ENCODE measurements at places on chromosomes 2 and 18.

GRCh38 chr2:217063238-217063755, 203.4 kb upstream of the TNP1 start:
- DNase-seq, result no peak

DNA sequence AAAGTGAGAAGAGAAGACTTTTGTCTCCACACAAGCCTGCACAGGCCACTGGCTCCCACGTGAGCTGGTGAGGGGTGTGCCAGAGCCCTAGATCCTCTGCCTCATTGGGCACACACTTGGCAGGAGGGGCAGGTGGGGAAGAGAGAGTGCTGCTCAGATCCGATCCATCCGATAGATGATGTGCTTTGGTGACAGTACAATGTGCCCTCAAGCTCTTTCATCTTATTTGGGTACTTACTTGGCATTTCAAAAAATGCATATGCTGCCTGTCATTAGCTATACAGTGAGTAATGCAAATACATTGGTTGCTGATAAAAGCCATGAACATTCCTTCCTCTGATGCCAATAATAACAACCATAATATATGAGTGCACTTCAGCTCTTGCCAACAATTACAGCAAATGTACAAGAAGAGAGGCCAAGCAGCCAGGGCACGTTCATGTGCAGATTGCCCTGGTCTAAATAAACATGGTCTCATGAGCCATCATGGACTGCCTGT, 255.3 kb downstream of the VAPA start:
- no peak for DNase-seq

GRCh38 chr18:75110846-75111415, 98.0 kb downstream of the PTGR3 start:
- DNase-seq, result no peak

- no peak for DNase-seq
These were observed 101.7 kb upstream of the NOSTRIN start for GRCh38 chr2:168700615-168701245.

DNA sequence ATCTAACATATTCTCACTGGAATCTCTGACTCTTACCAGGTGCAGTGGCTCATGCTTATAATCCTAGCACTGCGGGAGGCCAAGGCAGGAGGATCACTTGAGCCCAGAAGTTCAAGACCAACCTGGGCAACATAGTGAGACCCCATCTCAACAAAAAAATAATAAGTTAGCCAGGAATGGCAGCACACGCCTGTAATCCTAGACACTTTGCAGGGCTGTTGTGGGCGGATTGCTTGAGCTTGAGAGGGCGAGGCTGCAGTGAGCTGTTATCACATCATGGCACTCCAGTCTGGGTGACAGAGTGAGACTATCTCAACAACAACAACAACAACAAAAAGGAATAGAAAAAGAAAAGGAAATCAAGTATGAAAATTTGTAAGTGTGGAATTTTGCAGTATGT, 306.5 kb upstream of the CYP26B1 start:
- no peak for DNase-seq

- no peak for DNase-seq
These were observed 31.1 kb downstream of the DRC1 start for GRCh38 chr2:26432859-26433258.

GRCh38 chr2:129812071-129812470, 167.4 kb upstream of the RAB6C start:
- DNase-seq, result peak; percentile 76

GRCh38 chr2:2912731-2913130, 464.9 kb downstream of the EIPR1 start:
- DNase-seq, result no peak

DNA sequence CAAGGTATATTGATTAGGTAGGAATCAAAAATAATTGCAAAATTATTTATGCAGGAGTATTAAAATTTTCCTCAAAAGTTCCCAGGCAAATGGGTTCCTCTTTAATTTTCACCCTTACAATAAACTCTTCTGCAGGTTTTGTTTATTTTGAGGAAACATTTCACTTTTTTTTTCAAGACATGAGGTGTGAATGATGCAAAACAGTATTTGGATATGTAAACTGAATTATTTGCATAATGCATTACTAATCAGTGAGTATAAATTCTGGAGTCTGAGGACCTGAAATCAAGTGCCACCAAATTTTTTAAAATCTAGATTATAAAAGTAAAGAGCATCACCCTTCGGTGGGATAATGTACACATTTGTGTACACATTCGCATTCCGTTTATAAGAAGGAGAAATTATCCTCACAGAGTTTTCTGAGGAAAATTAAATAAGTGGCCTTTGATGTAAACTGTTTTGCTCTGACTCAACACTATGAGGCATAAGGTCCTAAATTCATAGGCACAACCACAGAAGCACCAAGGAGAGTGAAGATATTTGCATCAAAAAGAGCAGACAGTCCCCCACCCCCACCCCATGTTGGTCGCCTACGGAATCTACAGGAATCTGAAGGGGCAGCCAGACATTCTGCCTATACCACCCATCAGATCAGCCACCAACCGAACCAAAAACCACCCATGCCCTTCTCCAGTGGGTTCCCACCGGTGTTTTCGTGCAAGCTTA, 33.1 kb downstream of the BCL11A start:
- no peak for DNase-seq

DNA sequence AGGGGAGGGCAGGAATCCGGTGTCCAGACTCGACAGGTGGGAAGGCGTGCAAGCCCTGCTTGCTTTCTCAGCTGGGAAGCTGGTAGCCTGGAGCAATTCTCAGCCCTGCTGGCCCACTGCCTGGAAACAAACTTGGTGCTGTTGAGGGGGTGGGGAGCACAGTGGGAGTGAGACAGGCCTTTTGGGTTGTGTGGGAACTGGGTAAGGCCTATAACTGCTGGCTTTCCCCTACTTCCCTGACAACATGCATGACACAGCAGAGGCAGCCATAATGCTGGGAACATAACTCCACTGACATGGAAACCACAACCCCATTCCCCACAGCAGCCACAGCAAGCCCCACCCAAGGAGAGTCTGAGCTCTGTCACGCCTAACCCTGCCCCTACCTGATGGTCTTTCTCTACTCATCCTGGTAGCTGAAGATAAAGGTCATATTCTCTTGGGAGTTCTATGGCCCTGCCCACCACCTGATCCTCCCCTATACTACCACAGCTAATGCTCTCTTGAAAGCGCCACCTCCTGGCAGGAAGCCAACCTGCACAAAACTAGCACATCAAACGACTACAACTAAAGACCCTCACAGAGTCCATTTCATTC, 122.9 kb upstream of the ACVR1C start:
- DNase-seq, result peak; percentile 68

GRCh38 chr2:155412598-155412997, 714.1 kb downstream of the KCNJ3 start:
- no peak for DNase-seq

DNA sequence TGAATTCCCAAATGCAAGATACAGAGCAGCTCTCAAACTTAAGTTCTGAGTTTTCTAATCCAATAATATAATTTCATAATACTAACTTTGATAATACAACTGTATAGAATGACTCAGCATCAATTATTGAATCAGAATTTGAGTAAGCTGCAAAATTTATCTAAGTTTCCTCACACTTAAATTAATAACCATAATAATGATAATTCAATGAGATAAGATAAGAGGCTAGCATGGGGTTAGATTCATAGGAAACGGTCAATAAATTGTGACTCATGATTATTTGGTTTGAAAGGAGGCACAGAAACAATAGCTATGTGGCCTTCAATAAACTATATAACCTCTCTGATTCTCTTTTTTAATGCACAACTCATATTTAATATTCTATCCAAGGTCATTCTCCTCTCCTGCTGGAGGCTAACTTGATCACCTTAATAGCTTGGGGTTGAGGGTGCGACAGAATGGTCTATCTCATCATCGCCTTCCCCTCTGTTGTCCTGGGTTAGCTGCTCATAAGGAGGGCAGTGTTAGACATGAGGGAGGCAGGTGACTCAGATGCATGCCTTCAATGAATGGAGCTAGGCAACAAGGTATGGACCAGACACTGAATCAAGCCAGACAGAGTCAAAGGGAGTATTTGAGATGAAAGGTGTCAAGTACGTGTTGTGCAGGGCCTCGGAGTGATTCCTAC, 36.2 kb upstream of the BMP10 start:
- DNase-seq, result peak; percentile 51

- DNase-seq, result no peak
These were observed 49.6 kb upstream of the PXDN start for GRCh38 chr2:1793868-1794445.

- DNase-seq, result no peak
These were observed 165.8 kb downstream of the TNS1 start for GRCh38 chr2:217836901-217837491.

DNA sequence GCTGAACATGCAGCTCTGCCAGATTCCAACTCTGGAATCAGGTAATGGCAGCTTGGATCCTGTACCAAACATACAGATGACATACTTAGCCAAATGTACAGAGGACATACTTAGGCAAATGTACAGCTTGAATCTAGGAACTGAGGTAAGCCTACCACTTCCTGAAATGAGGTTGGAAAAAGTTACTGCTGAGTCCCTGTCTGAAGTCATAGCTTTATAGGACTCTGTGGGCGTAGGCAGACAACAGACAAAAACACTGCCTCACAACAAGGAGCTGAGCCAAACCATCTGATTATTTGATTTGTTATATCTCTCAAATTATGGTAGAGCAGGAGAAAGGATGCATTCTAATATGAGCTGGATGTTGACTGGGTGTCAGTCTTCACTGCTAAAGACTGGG, 290.2 kb upstream of the TCF4 start:
- no peak for DNase-seq

DNA sequence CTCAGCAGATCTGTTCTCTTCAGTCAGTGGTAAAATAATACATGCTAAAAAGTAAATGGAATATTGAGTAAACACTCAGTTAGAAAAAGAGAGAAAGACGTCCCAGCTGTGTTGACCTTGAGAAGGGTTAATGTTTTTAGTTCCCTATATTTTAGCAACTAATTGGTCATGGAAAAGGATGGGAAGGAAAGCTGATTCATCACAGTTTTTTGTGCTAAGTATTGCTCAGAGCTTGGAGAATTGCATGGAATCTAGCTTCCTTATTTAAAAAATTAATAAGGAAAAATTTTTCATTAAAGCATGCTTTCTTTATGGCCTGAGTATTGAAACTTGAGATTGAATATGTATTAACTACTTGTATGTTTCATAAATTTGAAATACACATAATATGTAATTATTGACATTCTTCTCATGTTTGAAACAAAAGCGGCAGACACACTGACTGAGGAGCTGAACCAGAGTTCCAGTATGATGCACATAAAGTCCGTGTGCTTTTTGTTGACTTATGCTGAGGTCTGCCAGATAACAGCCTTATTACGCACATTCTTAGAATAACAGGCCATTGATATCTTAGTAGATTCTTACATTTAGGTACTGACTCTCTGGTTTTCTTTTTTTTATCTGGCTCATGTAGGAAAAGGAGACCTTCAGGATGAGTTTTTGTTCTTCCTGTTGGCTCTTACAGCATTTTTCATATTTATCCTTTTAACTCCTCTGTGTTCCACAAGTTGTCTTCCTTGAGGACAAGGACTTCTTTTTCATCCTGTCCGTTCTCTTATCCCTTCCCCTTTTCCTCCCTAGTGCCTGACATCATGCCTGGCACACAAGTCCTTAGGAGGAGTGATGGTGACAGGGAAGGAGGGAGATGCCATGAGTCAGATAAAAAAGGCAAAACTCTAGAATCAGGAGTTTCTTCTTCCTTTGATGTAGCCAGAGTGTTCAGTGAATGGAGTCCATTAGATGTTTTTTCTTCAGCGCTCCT, 194.1 kb downstream of the PTPRM start:
- DNase-seq, result peak; percentile 48

DNA sequence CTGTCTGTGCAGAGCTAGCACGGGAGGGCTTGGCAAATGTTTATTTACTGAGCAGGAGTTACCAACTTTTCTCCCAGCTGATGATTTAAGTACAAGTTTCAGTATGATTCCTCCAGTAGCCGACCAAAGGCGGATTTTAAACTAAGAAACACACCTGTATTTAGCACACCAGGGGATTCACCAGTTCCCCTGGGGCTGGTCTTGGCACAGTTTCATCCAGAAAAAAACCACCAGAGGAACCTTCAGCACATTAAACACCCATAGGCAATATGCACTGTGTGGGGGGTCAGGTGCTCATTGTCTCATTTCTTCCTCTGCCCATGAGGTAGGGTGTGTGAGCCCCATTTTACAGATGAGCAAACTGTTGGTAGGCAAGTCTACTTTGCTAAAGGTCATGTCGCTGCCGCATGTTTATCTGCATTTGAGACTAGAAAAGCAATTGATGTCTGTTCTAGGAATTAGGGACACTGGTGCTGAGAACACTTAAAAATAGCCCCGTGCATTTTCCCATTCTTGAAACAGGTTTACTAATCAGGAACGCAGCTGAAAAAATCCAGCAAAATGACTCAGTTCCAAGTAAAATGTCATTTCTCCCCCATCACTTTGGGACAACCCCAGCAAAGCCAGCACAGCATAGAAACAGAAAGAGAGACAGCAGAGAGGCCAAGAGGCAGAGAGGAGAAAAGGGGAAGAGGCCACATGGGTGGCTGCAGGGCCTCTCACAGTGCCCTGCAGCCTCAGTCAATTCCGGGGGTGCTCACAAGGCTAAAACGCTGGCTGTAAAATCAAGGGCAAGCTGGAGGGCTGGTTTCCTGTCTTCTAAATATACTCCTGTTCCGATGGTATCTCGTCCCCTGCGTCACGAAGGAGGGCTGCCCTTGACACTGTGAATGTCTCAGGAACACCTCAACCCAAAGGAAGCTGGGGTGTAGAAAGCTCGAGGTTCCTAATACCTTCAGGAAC, 166.8 kb upstream of the ID2 start:
- no peak for DNase-seq

Measured in kidney tubule cell (primary cell).